ENCODE measurements at places on chromosomes 7 and 10.

GRCh38 chr10:6229290-6229689 lies 26.6 kb downstream of the PFKFB3 start:
- no peak for DNase-seq

DNA sequence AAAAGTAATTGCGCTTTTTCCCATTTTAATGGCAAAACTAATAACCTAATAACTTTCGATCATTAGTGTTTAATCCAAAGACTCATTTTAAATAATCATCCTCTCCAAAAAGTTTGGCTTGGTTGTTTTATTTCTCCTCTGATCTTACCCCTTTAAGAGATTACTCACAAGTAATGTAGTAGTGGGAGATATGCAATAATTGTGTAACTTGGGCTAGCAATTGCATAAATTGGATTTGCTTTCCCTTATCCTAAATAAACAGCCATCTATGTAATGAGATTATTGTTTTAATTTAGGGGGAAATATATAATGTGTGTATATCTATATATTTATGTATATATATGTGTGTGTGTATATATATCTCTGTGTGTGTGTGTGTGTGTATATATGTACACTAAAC lies 82.5 kb downstream of the RNLS start:
- no peak for DNase-seq

GRCh38 chr7:51151455-51151854 lies 165.2 kb downstream of the COBL start:
- no peak for DNase-seq

DNA sequence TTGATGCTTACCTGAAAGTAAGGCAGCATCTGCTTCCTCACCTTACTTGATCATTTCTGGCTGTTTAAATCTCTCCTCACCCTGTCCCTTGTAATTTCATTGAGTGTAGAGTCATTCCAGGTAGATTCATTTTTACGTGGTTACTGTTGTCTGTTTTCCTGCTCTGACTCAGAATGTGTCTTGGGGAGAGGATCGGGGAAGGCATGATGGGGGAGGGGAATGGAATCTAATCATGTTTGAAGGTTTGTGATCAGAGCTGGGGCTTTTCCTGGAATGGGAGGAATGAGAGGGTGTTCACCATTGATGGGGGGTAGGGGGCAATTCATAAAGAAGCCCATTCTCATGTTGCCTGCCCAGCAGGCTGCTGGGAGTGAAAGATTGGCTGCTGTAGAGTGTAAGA lies 18.7 kb downstream of the SEC24C start:
- DNase-seq = no peak

DNA sequence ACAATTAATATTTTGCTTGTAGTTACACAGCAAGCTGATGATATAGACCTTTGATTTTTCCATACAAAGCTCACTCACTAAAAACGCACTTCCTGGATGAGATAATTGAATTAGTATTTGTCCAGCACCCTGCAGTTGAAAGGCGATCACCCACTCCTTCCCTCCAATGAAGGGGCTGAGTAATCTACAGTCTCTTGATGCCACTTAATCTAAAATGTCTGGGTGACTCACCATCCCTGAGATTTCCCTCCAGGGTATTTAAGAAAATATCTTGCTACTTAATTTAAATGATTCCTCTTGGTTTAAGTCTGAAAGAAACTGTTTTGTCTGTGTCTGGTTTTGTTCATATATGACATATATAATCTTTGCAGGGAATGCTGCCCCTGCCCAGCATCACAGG lies 515.3 kb downstream of the GRID1 start:
- DNase-seq = no peak

DNA sequence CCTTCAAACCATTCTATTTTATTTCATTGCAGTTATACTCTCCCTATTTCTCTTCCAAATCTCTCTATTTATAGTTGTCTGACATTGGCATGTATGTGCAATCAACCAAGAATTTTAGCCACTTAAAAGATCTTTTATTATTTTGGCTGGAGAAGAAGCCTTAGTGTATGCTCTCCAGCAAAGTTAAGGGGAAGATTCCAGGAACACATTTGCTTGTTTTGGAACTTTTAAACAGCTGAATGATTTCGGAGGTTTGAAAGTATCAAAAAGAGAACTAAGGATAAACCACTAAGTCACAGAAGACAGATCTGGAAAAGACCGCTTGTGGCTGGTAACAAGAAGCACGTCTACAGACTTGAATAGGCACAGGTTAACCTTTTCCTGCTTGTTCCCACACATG lies 182.2 kb upstream of the FZD1 start:
- no peak for DNase-seq

- no peak for DNase-seq
Measured at GRCh38 chr10:128306535-128306934, 180.3 kb upstream of the MKI67 start.

GRCh38 chr10:5809527-5810154 lies 3.6 kb downstream of the GDI2 start:
- DNase-seq = no peak

DNA sequence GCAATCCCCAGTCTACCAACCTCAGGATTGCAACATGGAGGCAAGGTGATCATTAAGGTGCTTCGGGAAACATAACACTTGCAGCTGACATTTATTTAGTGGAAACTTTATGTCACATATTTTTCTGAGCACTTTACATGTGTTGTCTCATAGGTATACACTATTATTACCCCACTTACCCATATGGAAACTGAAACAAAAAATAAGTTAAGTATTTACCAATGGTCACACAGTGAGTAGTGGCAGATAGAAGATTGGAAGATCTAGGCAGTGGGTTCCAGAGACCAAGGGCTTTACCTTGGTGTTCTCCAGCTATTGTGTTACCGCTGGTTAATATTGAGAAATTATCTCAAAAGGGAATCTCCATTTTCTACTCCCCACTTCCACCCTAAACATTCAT lies 1279.1 kb upstream of the SORCS1 start:
- DNase-seq = no peak

DNA sequence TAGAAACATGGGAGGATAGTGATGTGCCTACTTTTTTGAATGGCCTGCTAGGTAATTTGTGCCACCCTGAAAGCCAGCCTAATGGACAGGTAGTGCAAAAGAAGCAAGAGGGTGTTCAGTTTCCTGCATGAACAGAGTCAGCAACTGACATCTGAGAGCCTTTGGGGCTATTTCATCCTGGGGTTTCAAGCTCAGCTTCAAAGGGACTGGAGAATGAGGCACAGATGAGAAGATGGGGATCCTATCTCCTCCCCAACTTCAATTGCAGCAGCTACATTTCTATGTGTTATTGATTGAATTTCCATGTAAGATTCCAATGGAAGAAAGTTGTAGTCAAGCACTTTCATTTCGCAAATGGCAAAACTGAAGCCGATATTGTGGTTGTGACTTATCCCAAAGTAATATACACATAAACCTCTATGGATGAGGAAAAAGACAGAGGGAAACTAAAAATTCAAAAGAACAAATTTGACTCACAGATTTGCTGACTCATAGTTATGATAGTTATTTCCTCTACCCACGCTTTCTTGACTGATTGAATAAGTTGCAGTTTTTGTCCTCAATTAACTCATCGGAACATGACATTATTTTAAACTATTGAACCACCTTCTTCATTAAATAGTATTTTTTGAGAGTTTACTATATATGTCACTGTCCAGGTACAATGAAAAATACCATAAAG lies 42.6 kb upstream of the NRP1 start:
- no peak for DNase-seq

- no peak for DNase-seq
Measured at GRCh38 chr7:2280424-2280823, 33.8 kb downstream of the SNX8 start.

- no peak for DNase-seq
Measured at GRCh38 chr7:109020251-109020650, 450.6 kb downstream of the DNAJB9 start.

- DNase-seq = no peak
Measured at GRCh38 chr7:75789361-75789924, 17.4 kb upstream of the CCL26 start.

DNA sequence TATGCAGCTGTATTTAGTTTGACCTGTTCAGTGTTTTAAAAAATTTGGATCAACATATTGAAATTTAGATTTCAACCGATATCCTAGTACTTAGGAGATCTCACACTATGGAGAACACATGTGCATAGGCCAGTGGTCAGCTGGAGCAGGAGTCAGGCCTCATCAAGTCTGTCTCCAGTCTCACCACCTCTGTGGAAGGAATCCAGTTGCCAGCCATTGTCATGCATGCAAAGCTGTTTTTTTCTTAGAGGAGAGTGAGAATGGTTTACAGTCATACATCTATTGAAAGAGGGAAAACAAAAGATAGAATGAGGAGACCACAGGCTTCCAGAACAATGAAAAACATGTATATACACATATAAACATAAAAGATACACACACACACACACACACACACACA lies 7.6 kb upstream of the CLEC5A start:
- no peak for DNase-seq

GRCh38 chr7:73521636-73522104 lies 423 bp downstream of the BAZ1B start:
- DNase-seq = peak; percentile 76

- no peak for DNase-seq
Measured at GRCh38 chr7:107847168-107847835, 43.7 kb upstream of the DLD start.

- no peak for DNase-seq
Measured at GRCh38 chr7:151309311-151309710, 32.3 kb upstream of the NUB1 start.

- peak; percentile 23 for DNase-seq
Measured at GRCh38 chr10:123135415-123136141, at the start of gene HMX3. Gene HMX3 (plus strand): TSS chr10:123135970. CDS start chr10:123136051, 81 bp downstream.

DNA sequence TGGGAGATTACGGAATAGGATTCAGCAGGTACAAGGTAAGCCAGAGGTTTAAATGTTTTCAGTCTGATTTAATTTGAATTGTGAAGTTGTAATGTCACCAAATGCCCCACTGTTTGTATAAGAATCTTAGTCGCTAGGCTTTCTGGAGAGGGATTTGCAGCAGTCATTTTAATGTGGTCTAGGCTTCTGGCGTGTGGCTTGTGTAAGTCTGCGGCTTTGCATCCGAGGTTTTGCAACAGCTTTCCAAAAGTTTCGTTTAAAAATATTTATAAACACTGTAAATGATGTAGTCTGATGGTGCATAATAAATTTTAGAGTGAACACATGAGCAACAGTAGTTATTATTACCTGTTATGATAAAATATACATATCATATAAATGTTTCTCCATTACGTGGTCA lies 26.1 kb upstream of the BHLHA15 start:
- DNase-seq = no peak

DNA sequence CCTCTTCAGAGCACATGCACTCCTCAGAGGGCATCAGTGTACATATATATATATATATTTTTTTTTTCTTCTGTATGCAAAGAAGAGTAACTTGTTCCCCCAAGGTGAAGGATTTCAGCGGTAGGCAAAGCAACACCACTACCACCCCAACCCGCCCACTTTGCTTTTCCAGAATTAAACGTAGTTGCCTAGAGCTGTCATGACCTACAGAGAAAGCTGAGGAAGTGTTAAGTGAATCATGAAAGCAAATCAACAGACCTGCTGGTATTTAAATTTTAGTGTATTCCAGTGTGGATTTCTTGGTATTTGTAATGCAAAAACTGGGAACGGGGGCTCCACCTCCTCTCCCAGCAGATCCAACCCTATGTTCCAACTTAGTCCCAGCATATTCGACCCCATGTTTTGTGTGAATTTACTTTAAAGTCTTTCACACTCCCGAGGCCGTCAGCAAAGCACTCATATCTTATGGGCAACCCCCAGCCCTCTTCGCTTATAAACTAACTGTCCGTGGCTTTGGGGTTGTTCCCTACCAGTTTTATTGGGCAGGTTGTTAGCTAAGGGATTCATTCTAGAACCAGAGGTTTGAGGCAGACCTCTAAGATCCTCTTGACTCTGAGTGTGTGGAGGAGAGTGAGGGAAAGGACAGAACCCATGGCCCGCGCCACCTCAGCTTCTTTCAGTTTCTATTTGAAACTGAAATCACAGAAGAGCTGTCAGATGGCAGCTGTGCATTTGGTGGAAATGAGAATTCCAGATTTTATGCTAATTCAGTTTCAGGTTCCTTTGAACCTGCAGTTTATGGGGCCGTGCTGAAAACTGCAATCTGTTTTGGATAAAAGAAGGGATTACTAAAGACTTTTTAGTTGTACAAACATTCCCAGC lies 450.2 kb upstream of the GALNT17 start:
- no peak for DNase-seq

GRCh38 chr10:131638880-131639278 lies 261.9 kb upstream of the PPP2R2D start:
- no peak for DNase-seq

GRCh38 chr7:153584132-153584531 lies 468.1 kb upstream of the DPP6 start:
- DNase-seq = no peak

GRCh38 chr7:96416116-96416515 lies 94.2 kb upstream of the SLC25A13 start:
- no peak for DNase-seq

DNA sequence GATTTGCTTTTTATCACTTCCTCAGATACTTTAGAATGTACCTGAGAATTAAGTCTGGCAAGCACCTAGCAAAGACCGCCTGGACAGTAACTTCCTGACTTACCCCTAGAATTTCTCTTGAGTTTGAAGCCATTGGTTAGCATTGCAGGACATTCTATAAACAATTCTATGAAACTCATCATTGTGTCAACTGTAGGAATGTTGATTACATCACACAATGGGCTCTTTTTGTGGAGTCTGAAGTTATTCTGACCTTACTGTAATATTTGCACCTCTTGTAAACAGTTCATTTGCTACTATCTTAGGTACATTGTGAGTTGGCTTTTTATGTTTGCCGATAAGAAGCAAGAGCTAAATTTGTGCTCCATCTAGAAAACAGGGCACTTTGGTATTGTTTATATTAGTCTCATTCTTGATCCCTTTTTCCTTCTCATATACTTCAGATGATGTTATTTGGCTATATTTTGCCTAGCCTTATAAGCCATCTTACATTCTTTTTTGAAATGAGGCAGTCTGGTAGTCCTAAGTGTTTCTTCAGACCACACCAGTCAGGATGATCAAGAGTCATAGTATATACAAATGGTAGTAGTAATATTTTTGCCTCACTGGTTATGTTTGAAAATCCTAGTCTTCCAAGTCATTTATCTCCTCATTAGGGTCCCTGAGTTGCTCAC lies 52.4 kb downstream of the CASD1 start:
- DNase-seq = no peak

DNA sequence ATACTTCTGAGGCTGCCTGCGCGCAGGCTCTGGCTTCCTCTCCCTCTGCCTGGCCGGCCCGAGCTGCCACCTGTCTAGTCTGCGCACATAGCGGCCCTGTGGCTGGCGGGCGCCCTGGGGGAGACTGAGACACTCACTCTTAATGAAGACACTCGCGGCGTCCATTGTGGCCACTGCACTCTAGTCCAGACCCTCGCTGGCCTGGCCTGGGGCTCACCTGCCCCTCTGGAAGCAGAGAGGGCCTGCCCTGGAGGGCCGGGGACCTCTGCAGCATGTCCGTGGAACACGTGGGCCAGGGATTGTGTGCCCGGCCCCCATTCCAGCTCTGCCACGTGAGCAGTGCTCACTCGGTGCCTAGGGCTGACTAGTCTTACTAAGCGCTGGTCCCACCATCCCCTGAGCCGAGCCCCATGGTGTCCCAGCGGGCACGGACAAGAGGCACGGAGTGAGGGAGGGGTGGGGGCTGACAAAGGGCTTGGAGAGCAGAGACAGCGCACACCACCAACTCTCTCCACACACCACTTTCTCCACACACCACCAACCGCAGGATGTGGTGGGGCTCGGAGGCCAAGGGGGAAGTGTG lies 149.3 kb downstream of the ELFN1 start:
- no peak for DNase-seq

All from NCI-H2171 (cell line).